ENCODE measurements at places on chromosomes 4 and X.
A peak's percentile ranks its signal among the peaks of the same experiment; 100 is the strongest.

DNA sequence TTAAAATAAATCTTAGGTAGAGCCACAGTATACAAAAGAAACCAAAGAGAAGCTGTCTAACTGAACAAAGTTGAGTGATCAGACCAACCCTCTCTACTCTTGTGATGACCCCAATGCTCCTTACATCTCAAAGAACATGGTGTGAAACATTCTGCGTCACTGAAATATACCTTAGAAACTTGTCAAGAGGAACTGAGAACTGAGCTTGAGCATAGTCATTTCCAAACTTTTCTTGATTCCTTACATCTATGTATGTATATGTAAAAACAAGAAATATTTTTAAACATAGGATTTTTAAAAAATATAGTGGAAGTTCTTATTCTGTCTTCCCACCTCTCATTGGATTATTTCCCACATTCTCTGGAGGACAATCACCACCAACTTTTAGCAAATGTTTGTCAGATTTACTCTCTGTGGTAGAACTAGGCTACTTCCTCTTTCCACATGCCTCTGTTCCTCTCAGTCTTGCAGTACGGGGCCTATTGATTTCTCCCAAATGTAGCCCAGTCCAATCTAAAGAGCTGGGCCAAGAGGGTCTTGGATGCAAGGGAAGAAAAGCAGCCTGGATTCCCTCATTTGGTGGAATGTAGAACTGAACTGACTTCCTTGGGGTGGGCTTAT is 98.2 kb upstream of the HHIP start:
- DNase-seq: no peak

GRCh38 chr4:176546975-176547374 is 227.2 kb downstream of the SPCS3 start:
- no peak for DNase-seq

GRCh38 chrX:39320165-39320564 is 518.9 kb downstream of the MID1IP1 start:
- DNase-seq: no peak

DNA sequence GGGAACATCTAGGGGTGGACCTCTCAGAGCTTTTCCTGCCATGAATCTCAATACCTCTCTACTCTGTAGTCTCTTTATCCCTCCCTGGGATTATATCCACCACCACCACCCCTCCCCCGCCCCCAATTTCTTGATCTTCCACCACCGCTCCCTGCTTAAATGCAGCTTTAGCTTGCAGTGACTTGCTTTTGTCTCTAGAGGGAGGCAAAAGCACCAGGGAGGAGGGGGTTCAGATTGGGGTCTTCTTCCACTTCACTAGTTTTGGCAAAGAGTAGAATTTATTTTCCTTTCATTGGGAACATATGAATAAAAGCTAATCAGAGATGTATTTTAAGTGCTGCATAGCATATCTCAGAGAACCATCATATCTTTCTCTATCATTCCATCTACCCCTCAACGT is 5.5 kb downstream of the ARHGAP36 start:
- DNase-seq: no peak

- no peak for DNase-seq
Measured at GRCh38 chrX:11535156-11535919, 130.4 kb downstream of the ARHGAP6 start.

- DNase-seq: no peak
Measured at GRCh38 chrX:74246524-74246923, 57.5 kb upstream of the ZCCHC13 start.

DNA sequence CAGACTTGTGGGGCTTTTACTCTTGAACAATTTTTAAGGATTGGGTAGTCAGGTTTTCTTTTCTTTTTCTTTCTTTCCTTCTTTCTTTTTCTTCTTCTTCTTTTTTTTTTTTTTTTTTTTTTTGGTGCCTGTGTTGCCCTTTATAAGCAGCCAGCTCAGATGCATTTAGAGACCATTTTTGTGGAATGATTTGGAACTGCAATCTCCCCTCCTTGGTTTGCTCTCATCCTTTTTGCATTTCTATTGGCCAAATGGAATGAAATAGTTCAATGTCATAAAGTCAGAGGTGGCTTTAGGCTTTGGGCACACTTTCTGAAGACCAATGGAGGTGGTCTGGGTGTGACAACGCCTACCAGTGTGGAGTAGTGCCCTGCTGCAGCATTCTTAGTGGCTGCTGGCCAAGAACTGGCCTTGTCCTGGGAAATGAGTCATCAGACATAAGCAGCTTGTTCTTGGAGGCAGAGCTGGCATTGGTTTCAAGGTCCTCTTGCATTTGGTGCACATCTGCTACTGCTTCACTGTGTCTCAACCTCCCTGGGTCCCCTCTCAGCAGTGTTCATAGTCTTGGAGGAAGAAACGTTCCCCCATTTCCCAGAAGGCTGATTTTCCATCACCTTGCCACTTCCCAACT is 84.5 kb downstream of the CT47B1 start:
- DNase-seq: no peak

DNA sequence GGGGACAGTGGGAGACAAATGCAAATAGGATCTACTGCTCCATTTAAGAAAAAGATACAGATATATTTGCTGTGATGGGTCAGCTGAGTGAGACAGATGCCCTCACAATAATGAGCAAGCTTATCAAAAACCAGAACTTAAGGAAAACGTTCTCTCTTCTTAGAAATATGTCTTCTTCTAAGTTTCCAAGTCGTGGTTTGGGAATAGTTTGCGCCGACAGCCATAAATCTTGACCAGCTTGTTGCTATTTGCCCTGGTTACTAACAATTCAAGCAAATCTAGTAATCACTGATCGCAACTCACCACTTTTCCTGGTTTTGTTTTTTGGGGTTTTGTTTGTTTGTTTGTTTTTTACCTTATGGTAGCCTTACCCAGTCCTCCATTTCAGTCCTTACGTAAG is 67.6 kb upstream of the GUCY1A1 start:
- DNase-seq: no peak

GRCh38 chr4:14564281-14564680 is 438.0 kb upstream of the CPEB2 start:
- DNase-seq: no peak

GRCh38 chr4:139030614-139031235 is 15.1 kb downstream of the NOCT start:
- peak; percentile 53 for DNase-seq

DNA sequence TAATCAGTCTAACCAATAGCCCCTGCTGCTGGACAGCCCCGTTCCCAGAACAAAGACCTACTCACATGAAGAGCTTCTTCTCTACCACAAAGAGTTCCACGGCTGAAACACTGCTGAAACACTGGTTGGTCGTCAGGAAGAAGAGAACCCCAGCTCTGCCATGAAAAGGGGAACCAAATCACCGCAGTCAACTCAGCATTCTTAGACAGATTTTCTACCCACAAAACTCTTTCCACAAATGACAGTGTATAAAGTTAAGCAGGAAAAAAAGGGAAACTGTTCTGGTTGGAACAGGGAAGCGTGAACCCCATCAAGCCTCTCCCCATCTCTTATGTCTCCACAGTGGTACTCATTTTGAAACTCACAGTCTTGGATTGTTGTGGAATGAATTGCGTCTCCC is 57.3 kb downstream of the ABCG2 start:
- DNase-seq: no peak

DNA sequence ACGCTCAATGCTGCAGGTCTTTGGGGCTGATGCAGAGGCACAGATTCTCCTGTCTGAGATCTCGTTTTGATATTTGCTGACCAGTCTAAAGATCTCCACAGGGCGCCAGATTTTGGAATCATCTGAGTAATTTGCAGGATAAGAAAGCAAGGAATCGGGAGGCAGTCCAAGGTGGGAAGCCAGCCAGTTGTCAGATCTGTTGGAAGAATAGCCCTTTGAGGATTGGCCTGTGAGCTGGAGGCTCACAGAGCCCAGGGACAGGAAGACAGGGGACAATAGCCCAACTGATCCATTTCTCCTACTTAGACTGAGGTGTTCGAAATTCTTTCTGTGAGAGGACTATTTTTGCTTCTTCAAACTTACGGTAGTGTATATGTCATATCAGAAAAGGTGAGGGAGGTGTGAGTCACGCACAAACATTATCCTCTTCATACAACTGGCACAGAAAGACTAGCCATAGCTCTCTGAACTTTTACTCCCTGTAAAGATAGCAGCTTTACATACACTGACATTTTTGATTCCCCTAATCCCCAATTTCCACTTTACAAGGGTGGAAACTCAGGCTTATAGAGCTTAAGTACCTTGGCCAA is 8.8 kb downstream of the DIPK2B start:
- DNase-seq: no peak

- no peak for DNase-seq
Measured at GRCh38 chr4:24477919-24478318, 106.4 kb downstream of the DHX15 start.

DNA sequence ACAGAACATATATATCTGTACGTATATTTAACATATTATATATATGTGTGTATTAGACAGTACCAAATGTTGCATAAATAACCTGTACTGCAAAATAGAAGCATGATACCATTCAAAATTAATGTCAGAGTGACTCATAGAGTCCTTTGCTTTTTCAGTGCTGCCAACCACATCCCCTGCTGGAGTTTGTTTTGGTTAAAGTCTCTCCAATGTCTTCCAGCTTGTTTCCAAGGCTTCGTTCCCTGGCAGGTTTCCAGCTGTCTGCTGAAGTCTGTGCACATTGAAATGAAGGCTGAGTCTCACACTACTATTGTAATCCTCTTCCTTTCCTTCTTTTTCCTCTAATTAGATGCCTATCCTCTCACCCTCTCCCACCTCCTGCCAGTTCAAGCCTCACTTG is 14.9 kb downstream of the NRK start:
- no peak for DNase-seq

DNA sequence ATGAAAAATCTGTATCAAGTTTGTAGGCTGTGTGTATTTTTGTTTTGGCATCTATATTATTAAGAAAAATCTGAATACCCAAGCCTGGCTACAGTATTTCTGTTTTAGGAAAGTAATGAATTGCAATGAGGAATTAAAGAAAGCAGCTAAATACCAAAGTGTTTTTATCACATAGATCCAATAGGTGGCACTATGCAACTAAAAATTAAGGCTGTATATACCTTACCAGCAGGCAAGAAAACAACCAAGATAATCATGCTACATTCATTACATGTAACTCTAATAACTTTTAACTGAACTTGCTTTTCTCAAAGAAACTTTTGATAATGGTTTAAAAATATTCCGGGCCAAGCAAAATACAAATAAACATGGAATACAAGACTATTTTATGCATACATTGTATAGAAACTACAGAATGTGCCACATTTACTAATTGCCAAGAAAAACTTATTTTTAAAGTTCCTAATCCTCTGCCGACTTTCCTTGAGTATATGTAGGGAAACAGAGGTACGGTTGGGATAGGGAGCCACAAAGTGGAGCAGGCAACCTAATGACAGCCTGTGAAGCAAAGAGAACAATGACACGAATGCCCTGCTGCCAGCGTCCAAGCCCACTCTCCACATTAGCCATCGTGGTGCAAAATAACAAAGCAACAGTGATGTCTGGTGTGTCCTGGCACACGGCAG is 63.7 kb downstream of the SEC24D start:
- peak; percentile 70 for DNase-seq

GRCh38 chrX:133561251-133561650 is 146.0 kb upstream of the GPC4 start:
- no peak for DNase-seq

- DNase-seq: no peak
Measured at GRCh38 chr4:53535567-53535966, 55.7 kb downstream of the LNX1 start.

- DNase-seq: no peak
Measured at GRCh38 chr4:16124232-16124631, 40.4 kb upstream of the PROM1 start.

- no peak for DNase-seq
Measured at GRCh38 chr4:123578276-123579029, 181.9 kb downstream of the SPRY1 start.

DNA sequence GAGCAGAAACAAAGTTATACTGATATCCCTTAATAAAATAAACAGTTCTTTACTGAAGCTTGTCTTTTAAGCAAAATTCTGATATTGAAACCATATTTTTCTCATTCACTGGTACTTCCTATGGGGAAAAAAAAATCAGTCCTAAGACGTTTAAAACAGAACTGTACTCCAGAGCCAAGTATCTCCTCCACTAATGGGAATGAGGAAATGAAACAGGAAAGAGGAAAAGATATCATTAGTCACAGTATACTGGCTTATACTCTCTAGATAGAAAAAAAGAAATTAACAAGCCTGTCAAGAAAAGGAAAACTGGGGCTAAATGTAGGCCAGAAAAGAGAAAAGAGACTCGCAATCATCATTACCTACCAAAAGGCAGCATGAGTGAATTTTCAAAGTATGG is 252.7 kb downstream of the CENPC start:
- no peak for DNase-seq

DNA sequence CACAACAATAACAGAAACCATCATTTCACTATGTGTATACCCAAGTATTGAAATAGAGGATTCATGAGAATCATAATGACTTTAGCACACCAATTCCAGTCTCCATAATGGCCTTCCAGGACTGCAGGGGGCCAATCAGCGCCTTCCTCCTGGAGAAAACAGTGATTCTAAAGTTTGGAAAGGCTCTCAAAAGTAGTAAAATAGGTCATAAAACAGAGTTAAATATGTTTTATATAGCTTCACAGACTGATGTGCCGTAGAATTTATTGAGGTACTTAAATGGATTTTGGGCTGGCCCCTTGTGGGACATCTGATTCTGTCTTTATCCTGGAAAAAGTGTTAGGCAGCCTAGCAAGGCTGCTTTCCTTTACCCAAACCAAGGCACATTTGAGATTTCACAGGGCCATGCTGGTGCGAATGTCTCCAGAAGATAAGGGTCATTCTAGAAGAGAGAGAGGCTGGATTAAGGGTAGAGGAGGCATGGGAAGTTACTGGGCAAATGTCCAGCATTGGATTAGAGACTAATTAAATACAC is 543.9 kb downstream of the GALNTL6 start:
- no peak for DNase-seq

- DNase-seq: no peak
Measured at GRCh38 chr4:3702561-3703221, 63.5 kb upstream of the ADRA2C start.

DNA sequence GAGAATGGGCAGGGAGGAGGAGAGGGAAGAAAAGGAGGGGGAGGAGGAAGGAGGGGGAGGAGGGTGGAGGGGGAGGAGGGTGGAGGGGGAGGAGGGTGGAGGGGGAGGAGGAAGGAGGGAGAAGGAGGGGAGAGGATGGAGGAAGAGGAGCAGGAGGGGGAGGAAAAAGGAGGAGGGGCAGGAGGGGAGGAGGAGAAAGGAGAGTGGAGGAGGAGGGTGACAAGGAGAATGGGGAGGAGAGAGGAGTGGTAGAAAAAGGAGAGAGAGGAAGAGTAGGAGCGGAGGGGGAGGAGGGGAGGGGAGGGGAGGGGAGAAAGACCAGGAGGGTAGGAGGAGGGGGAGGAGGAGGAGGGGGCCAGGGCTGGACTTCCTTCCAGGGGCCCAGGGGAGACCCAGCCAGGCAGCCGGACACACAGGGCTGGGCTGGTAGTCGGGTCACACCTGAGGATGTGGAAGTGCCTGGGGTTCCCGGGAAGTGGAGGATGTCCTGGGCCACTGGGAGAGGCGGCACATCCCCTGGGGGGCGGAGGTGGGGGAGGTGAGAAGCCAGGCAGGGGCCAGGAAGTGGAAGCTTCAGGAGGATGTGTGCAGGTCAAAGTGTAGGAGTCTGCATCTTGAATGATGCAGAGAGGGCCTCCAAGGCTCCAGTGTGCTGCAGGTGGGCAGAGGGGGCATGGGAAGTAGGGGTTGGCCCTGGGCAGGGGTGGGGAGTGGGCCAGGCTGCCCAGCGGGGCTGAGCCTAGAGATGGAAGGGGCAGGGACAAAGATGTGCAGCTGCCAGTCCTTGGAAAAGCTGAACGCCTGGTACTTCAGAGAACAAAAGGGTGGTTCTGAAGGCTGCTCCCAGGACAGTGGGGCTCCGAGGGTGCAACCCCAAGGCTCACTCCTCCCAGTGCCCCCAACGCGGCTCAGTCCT is 18.8 kb downstream of the IL3RA start:
- no peak for DNase-seq

- DNase-seq: peak; percentile 6
Measured at GRCh38 chrX:40945361-40945713, 139.9 kb upstream of the USP9X start.
